ENCODE measurements at places on chromosomes 16 and 17.
A peak's percentile ranks its signal among the peaks of the same experiment; 100 is the strongest.

- DNase-seq, result no peak
These were observed 30.8 kb downstream of the NMT1 start for GRCh38 chr17:45091778-45092425.

DNA sequence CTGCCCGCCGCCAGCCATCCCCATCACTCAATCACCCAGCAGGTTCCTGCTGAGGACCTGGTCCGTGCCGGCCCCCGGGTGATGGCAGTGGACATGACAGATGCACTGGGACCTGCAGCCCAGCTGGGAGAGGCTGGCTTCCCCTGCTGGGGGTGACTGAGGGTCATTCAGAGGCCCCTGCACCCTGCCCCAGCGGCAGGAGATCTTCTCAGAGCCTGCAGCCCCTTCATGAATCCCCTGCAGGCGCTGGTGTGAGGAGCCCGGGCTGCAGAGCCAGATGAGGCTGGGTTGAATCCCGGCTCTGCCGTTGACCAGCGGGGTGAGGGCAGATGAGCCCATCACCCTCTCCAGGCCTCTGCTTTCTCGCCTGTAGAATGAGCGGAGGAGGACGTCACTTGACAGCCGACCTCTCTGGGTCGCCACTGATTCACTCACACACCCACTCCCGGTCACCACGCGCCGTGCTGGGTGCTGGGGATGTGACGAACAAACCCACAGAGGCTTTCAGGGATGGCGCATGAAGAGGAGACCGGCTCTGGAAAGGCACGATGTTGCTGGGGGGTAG lies 95.2 kb upstream of the CIBAR2 start:
- no peak for DNase-seq

GRCh38 chr17:59963738-59964481 lies 630 bp downstream of the RNFT1 start:
- DNase-seq, result peak; percentile 85

- DNase-seq, result peak; percentile 73
These were observed 42.1 kb downstream of the TBC1D16 start for GRCh38 chr17:79993390-79994227.

GRCh38 chr16:2244926-2245795 lies 6.2 kb downstream of the ECI1 start:
- no peak for DNase-seq

DNA sequence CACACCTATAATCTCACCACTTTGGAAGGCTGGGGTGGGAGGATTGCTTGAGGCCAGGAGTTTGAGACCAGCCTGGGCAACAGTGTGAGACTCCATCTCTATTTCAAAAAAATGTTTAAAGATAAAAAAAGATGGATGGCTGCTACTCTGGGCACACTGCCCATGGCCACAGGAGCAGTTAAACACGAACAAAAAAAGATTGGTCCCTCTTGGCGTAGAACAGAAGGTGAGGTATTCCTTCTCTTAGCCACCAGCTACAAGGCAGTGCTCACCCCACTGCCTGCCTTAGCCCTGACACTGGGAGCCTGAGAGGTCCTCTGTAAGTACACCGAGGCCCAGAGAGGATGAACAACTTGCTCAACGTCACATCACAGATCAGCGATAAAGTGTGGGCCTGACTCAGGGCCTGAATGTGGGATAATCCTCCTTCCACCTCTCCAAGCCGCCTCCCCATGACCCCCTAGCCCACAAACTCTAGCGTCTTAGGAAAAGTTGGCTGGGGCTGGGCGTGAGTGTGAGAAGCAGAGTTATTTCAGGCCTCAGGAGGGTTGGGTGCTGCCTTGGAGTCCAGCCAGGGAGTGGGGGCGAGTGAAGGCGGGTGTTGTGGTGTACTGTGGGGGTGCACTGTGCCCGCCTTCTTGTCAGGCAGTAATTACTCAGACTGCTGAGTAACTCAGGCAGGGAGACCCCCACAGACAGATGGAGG lies 2.3 kb upstream of the DPH1 start:
- DNase-seq, result no peak

GRCh38 chr17:22692066-22692805 lies 999.9 kb downstream of the KCNJ18 start:
- DNase-seq, result no peak

DNA sequence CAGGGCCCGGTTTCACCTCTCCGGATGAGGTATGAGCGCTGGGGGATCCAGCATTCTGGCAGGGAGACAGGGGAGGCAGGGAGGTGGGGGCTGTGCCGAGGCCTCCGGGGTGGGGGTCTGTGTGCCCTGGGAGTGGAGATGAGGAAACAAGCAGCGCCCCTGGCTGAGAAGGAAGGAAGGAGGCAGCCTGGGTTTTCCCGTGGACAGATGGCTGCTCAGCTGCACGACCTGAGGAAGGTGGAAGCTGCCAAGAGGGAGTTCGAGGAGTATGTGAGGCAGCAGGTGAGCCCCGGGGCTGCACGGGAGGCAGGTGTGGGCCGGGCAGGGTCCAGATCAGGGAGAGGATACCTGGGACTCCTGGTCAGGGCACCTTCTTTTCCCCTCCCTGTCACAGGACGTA lies 4.3 kb downstream of the RNF112 start:
- DNase-seq, result no peak

- peak; percentile 71 for DNase-seq
These were observed 3.7 kb upstream of the HSD17B2 start for GRCh38 chr16:82031116-82032084.

GRCh38 chr17:4950075-4950745 lies 709 bp upstream of the ENO3 start:
- peak; percentile 85 for DNase-seq

DNA sequence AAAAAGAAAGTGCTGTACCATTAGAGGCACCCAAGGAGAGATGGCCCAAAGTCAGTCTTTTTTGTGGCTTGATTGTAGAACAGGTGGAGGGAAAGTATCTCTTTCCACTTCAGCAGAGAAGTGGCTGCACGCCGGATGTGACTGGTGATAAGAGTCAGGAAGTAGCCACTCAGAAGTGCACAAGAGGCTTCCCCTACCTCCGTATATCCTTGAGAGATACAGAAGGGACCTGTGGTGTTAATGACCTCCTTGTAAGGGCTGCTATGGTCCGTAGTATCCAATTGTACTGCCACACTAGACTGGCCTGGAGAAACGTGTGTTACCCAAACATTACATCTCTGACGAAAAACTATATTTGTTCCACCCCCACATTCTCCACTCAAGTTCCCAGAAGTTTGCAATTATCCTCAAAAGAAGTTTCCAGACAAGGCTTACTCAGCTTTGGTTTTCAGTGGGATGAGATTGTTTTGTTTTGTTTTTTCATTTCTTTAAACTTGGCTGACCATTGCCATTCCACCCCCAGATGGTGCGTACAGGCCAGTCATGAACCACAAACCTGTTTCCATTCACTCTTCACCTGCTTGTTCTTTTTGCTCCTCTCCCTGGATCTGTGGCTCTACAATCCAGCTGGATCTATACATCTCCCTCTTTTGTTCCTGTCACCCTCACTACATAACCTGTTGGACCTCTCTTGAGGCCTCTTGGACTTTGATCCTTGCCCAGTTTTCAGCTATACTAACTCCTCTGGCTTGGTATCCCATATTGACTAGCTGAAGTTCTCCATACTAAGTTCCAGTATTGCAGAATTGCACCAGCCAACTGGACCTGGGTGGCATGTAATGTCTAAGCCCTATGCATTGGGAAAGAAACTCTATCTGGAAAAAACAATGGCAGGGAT lies 20.7 kb upstream of the MED13 start:
- DNase-seq, result no peak

DNA sequence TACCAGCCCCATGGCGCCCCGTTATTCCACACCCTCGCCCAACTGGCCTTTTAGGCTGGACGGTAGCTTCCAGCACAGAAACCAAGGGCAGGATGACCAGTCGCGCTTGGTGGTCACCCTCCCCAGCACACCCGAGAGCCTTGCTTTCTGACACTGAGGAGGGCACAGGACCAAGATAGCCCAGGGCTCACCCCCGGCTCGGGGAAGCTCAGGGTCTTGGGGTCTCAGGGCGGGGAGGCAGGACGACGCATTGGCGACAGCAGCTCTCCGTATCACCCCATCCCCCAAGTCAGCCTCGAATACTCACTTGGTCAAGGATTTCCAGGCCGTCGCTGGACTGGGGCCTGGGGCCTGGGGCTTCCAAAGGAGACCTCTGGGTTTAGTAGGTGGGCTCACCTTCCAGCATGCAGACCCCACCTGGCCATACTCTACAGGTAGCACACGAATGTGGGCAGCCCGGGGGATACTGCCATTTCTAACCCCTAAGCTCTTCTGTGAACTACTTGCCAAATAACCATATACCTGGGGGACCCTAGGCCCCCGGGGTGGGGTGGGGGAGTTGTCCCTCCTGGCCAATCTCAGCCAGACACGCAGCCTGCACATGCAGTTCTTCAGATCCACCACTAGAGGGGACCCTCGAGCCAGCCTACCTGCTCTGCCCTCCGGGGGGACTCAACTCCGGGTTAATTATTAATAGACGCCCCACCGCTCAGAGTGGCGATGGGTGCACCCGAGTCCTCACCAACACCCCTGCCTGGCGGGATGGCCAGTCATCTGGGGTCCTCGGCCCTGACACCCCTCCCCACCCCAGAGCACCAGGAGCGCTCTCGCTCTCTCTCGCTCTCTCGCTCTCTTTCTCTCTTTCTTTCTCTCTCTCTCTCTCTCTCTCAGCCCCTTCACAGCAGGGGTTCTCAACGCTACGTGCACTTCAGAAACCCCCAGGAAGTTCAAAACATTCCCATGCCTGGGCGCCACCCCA lies 30.0 kb downstream of the TBC1D16 start:
- peak; percentile 57 for DNase-seq

DNA sequence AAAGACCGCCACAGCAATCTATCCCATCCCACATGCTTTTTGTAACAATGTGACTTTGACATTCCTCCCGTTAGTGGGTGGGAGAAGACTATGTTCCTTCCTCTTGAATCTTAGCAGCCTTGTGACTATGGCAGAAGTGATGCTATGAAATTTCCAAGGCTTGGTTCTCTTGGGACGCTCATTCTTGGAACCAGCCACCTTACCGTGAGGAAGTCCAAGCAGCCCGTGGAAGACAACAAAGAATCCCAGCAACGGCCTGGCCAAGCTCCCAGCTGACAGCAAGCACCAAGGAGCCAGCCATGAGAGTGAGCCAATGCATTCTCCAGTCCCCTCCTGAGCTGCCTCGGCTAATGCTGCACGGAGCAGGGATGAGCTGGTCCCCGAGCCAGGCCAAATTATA lies 62.3 kb downstream of the VPS53 start:
- no peak for DNase-seq

DNA sequence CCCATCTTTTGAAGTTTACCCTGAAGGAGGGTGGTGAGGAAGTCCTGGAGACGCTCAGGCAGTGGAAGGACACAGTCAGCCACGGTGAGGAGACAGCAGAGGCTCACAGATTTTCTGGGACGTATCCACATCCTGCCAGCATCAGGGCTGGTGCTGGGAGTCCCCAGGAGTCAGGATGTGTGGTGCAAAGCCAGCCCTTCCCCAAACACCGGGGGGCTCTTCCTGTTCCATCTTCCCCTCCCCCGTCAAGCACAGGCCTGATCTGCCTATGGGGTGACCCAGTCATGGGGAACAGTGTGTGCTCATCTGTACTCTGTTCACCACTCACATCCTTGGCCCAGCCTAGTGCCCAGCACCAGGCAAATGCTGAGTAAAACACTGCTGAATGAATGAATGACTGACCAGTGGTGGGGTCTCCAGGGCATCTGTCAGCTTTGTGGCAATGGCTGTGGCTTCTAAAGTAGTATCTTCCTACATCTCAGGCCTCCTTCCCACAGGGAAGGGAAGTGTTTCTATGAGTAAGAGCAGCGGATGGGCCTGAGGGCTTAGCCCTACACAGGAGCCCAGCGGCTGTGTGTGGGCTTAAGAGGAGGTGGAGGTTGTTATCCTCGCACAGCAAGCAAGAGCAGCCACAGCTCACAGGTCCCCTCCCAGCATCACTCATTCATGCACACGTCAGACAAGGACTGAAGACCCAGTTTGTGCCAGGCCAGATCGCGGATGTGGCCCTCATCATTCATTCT lies 23.3 kb downstream of the NOS2 start:
- DNase-seq, result peak; percentile 23

DNA sequence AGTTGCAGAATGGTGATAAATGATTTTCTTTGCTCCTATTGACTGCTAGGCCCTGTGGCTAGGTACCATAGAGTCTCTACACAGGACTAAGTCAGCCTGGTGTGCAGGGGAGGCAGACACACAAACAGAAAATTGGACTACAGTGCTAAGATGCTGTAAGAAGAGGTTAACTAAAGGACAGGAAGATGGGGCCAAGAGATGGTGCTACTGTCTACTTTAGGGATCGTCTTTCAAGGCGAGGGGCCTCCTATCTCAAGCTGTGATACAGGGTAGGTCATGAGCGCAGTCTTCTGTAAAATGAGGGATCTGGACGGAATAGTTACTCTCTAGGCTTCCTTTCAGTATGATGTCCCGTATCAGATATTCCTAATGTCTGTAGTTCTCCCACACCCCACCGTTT lies 817 bp downstream of the NME1 start:
- no peak for DNase-seq

- DNase-seq, result no peak
These were observed 46.5 kb upstream of the SLC47A1 start for GRCh38 chr17:19487024-19487600.

GRCh38 chr17:14161419-14161818 lies 75.2 kb downstream of the CDRT15 start:
- DNase-seq, result no peak

GRCh38 chr17:40727447-40728231 lies 24.1 kb upstream of the KRT24 start:
- no peak for DNase-seq

DNA sequence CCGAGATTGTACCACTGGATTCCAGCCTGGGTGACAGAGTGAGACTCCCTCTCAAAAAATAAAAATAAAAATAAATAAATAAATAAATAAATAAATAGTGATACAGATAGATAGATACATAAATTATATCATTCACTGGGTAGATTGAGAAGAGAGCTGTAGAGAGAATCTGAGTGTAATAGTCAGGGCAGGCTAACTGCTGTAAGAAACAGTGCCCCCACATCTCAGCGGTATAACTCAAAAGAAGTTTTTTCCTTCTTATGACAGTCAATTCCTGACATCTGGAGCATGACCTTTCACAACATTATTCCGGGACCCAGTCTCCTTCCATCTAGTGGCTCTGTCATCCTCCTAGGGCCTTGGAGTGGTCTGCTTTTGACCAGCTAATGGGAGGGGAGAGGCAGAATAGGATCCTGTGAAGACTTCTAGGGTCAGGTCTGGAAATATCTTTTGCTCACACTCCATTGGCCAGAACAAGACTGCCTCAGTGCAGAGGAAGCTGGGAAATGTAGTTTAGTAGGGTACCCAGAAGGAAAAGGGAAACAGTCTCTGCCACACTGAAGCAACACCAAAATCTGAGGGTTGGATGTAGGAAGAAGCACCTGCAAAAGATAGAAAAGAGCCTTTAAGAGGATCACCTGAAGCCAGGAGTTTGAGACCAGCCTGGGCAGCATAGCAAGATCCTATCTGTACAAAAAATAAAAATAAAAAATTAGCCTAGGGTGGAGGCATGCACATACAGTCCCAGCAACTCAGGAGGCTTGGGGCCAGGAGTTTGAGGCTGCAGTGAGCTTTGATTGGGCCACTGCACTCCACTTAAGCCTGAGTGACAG lies 3.0 kb upstream of the QPRT start:
- DNase-seq, result peak; percentile 80
